ENCODE measurements at places on chromosomes 4 and X.
A peak's percentile ranks its signal among the peaks of the same experiment; 100 is the strongest.

DNA sequence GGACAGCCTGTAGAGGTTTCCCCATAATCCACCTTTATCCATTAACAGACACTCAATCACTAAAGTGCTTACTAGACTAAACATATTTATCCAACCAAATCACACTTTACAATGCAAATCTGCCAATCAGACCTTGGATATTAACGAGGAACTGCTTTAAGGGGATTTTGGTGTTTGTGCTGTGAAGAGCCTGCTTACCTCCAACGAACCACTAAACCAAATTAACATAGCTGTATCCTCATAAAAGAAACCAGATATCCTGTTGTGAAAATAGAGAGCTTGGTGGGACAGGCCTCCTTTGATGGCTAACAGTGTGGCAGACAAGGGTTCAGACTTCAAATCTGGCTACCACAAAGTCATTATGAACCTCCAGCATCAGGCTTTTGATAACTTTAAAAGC is 252.6 kb upstream of the HAND2 start:
- no peak for DNase-seq

DNA sequence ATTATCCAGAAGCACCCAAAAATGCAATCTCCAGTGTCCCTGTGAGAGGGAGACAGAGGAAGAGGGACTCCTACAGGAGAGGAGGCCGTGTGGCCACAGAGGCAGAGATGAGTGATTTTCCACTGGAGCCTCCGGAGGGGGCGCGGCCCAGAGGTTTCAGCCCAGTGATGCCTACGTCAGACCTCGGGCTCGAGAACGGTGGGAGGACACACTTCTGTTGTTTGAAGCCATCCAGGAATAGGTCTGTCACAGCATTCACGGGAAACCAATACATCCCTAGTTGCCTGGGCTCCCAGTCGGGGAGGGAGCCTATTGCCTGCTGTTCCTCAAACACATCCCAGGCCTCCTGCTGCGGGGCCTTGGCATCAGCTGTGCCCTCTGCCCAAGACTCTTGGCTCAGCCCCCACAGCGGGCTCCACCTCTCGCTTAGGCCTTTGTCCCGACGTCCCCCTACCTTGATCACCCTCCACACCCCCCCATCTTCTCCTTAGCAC is 39.2 kb upstream of the HMX1 start:
- DNase-seq: peak; percentile 18

- no peak for DNase-seq
Measured at GRCh38 chr4:38155589-38156294, 195.5 kb downstream of the PTTG2 start.

DNA sequence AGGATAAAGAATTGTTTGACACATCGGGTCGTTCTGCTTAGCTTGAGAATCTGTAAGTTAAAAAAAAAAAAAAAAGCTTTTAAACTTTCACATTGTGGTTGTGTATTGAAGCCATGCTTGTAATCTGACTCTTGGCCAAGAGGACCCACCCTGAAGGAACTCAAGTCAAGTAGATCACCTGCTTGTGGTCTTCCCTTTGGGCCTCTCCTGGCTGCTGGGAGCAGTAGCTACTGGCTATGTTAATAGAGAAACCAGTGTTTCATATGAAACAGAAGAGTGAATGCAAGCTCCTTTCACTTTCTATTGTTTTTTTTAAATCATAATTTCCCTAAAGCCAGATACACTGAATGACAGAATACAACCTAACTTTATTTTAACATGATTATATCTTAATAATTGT is 402.4 kb upstream of the NDST4 start:
- DNase-seq: no peak

DNA sequence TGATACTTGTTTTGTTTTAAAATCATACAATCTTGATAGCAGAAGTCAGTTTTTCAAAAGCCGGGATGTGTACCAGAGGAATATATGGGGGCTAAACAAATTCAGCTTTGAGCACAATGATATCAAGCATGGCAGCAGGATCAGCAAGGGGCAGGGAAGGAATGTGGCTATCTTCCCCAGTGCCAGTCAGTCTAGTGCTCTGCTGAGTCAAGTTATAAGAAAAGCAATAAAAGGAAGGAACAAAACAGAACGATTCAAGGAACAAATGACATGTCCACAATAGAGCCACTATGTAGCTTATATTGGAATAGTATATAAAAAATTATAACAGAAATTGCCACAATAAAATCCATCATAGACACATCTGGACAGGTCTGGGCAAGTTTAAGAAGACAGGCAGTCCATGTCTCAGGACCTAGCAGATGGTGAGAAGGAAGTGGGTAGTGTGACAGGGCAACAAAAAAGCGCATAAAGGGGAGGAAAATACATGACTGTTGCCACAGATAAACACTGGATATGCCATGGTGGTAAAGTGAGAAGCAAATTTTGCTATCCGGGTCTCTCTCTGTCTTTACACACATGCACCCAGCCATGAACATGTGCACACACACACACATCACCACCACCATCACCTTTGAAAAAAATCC is 518.2 kb upstream of the HTR2C start:
- DNase-seq: no peak

- DNase-seq: no peak
Measured at GRCh38 chrX:120426599-120426998, 42.5 kb downstream of the LAMP2 start.

DNA sequence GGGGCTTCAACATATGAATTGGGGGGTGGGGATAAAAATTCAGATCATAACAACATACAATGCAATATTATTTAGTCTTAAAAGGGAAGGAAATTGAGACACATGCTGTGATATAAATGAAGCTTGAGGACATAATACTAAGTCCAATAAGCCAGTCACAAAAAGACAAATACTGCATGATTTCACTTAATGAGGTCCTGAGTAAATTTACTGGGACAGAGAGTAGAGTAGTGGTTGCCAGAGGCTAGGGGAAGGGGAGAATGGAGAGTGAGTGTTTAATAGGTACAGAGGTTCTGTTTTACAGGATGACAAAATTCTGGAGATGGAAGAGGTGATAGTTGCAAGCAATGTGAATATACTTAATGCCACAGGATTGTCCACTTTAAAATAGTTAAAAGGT is 89.2 kb upstream of the RAPGEF2 start:
- DNase-seq: no peak

DNA sequence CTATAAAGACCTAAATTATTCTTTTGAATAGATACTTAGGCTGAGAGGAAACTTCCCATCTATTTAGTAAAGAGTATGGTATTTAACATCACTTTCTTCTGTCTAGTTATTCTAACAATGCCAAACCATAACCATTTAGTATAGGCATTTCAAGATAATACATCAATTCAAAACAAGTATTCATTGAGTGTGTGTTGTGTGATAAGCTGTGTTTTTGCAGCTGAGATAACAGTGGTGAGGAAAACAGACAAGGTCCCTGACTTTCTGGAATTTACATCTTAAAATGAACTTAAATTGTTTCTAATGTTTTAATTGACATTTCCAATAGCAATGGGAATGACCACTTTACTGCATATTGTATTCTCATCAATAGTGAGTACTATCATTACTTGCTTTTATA is 22.4 kb upstream of the TSPAN5 start:
- DNase-seq: no peak

- DNase-seq: no peak
Measured at GRCh38 chr4:1290165-1290977, 680 bp downstream of the MAEA start.

DNA sequence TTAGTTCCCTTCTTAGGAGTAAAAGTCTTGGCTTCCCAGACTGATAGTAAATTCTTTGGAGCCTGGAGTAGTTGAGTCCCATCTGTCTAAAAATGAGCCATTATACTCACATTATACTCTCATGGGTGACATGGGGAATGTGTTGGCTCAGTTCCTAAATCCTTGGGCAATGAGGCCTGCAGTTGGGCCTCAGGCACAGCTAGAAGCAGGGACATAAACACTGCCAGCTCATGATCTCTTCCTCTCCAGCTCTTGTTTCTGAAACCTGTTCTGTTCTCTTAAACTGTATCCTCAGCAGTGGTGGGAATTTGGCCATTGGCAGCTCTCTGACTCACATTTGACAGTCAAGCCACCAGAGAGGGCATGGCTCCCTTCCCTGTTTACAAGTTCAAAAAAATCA is 212.5 kb downstream of the SPATA18 start:
- DNase-seq: peak; percentile 29

GRCh38 chrX:86154553-86154952 is 6.3 kb downstream of the DACH2 start:
- DNase-seq: no peak

GRCh38 chr4:67554096-67554495 is 4.4 kb upstream of the STAP1 start:
- no peak for DNase-seq

DNA sequence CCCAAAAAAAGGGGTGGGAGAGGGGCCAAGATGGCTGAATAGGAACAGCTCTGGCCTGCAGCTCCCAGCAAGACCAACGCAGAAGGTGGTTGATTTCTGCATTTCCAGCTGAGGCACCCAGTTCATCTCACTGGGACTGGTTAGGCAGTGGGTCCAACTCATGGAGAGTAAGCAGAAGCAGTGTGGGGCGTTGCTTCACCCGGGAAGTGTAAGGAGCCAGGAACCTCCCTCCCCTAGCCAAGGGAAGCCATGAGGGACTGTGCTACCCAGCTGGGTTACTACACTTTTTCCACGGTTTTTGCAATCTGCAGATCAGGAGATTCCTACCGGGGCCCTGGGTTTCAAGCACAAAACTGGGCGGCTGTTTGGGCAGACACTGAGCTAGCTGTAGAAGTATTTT is 13.9 kb upstream of the OCIAD1 start:
- no peak for DNase-seq

Data from right hindlimb (tissue), 1 donor.